T-helper 1 cell (primary cell): ENCODE measurements at places on chromosomes 2 and 18.

DNA sequence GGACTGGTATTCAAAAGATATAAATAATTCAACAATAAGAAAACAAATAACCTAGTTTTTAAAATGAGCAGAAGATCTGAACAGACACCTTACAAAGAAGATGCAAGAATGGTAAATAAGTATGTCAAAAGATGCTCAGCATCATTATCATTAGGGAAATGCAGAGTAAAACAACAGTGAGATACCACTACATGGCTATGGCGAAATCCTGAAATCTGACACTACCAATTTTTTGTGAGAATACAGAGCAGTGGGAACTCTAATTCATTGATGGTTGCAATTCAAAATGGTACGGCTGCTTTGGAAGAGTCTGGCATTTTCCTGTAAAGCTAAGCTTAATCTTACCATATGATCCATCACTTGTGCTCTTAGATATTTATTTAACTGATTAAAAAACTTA is 151.8 kb downstream of the UBR3 start:
- no peak for DNase-seq

DNA sequence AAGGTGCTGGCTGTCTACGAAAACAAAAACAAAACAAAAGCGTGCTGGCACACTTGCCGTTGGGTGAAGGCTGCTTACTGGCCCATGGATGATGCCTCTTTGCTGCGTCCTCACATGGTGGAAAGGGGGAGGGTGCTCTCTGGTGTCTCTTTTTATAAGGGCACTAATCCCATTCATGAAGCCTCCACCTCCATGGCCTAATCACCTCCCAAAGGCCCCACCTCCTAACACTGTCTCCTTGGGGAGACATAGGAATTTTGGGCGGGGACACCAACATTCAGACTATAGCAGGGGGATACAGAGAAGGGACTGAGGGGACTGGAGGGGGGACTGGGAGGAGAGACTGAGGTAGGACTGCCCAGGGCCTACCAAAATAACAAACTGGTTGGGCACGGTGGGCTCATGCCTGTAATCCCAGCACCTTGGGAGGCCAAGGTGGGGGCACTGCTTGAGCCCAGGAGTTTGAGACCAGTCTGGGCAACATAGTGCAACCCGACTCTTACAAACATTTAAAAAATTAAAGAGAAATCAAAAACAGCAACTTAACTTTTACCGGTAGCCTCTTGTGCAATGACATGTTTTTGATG is 14.5 kb downstream of the PTMA start:
- no peak for DNase-seq

DNA sequence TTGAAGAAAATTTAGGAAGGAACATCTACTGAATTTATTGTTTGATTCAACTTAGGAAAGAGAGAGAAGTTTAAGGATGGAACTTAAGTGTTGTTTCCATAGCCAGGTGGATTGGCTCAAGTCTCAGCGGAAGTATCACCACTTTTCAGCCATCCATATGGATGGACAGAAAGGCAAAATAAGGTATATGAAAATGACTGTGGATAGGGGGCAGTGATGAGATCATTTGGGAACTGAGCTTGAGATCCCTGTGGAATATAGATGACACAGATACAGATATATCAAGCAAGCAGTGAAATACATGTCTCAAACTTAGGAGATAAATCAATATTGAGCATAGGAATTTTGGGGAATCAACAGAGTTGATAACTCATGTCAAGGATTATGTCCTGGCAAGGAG is 1462.7 kb upstream of the NXPH2 start:
- DNase-seq, result no peak

GRCh38 chr2:76556018-76556417 is 845.3 kb upstream of the GCFC2 start:
- DNase-seq, result no peak

DNA sequence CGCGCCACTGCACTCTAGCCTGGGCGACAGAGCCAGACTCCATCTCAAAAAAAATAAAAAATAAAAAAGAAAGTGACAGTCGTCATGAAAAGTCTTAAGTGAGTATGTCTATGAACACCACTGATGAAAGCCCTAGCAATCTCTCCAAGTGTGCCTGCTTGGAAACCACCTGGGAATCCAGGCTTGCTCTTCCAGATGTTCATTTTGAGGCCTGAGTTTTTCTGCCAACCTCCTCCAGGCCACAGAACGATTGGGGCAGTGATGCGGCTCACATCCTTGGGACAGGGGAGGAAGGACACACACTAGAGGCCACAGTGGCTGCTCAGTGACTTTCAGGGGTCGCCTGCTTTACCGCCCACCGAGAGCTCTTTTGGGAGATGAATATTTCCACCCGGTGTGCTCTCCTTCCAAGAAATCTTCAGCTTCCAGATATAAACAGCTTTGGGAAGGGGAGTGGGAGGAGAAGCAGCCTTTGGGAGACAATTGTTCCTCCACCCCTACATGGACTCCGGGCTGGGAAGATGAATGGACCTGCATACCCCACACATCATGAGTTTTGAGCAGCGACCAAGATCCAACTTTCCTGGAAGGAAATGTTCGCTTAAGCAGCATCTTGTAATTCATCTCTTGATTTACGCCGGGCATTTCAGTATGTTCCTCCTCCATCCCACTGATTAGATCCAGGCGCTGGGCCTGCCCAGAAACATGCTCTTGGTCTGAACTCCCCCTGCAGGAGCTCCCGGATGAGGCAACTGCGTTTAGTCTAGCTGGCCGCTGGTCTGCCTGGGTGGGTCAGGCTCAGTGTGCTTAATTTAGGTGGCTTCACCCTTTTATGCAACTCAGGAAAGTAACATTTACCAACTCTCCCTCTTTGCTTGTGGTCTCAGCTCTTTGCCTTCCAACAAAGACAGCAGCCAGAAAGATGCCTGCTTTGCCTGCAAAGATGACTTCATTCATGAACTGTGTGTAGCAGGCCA is 6.2 kb upstream of the ARMC9 start:
- no peak for DNase-seq

DNA sequence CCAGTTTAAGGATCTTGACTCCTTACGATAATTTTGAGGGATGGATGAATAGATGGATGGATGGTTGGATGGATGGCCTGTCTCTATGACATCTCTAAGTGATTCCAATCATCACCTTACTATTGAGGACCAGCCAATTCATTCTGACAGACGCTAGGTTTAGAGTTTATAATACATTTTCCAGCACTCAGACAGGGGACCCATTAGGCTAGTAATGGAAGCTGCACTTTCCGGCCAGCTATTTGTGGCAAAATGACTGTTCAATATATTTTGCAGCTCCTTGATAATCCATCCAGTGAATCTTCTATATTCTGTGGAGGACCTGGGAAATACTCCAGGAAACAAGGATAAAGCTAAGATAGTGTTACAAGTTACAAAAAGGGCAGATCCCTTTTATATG is 262.9 kb downstream of the TDRD15 start:
- DNase-seq, result no peak

DNA sequence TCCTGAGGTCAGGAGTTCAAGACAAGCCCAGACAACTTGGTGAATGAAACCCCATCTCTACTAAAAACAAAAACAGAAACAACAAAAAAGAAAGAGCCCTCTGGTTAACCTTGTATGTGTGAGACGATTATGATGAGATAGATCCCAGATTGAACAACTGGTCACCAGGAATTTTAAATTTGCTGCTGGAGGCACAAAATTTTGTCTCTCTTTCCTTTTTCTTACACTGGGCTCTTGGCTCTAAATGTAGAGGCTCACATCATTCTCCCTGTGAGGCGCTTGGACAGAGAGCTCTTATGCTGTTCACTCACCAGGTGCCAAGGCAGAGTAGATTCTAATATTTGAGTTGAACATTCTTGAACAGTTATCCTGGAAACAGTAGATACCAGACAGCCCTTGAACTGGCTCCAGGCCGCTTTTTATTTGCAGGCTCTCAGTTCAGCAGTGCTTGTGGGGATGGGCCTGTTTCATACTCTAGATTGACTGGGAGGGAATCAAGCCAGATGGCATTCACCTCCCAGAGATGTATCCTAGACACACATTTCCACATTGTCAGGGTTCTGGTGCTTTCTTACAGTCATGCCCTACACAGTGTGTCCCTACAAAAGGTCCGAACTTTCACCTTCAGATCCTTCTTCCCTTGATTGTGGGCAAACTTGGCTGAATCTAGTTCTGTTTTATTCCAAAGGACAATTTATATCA is 1159.6 kb downstream of the RPIA start:
- no peak for DNase-seq

DNA sequence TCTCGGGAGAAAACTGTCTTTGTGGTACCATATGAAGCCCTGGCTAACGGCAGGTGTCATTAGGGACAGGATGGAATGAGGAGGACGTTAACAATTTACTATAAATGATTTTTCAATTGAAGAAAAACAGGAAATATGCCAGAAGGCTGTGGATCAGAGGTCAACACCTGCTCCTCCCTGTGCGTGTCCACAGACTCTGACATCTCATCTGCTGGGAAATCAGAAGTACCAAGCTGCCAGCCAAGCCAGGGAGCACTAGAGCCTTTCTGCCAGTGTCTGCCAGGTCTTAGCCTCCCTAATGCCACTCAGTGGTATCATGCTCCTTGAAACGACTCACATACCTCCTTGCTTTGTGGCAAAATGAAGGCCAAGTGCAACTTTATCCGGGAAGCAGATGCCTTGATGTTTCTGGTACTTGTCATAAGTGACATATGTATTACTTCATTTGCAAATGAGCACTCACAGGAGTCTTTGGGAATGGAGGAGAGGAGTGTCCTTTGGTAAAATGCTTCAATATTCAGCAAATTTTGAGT is 541.1 kb downstream of the SATB2 start:
- DNase-seq, result no peak

DNA sequence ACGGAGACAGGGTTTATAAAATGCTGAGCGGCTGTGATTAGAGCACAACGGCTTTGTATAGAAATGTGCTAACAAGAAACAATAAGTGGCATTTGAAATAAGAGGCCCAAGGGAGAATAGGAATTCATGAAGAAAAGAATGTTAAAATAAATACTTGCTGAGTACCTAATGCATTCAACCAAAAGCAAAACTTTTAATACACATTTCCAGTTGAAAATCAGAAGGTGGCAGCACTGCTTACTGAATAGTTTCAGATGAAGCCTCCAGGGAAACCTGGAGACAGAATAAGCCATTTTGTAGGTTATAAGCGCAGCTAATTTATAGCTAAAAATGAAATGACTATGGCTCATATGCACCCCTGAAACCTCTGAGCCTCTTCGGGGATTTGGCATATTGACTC is 286.6 kb downstream of the DPP10 start:
- DNase-seq, result no peak

DNA sequence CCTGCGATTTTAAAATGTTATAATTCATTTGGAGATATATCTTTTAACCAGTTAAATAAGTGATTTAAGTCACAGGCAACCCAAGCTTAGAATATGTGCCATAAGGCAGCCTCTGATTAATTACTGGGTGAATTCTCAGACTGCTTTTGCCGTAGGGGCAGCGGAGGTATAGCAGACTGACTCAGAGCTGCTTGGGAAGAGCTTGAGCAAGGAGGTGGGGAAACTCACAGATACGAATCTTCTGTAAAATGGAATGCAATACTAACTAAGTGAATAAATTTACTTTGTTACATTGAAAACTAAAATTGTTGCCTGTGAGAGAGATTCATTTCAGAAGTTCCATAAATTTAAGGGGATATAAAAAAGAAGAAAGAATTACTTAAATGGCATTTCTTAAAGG is 115.4 kb downstream of the KYNU start:
- no peak for DNase-seq

DNA sequence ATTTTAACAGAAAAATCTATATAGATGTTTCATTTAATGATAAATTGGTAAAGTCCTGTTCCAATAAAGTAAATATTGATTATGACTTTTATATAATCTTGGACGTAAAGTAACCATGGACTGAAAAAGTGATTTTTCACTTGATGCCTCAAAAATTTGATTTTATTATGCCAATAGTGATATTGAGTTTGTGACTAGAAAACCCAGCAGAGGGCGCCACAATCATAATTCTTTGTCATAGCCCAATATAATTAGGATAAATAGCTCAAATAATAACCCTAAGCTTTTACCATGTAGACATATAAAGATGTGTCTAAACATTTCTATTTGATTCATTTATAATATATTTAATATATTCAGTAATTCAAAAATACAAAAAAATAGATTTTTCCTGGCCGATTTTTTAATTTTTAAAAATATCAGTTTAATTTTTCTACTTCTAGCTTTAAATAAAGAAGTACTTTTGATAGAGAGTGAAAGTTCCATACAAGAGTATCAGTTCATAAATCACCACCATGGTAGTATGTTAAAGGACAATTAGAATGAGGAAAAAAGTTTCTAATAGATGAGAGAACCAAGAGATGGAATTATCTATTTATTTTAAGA is 30.7 kb downstream of the CAMKMT start:
- DNase-seq, result peak; percentile 48

GRCh38 chr2:100062336-100062735 is 80.1 kb downstream of the AFF3 start:
- no peak for DNase-seq

GRCh38 chr2:151251012-151251411 is 10.7 kb downstream of the RBM43 start:
- no peak for DNase-seq

GRCh38 chr2:83471655-83472054 is 987.4 kb downstream of the SUCLG1 start:
- DNase-seq, result no peak

- no peak for DNase-seq
Measured at GRCh38 chr2:101981504-101981903, 10.3 kb upstream of the IL1R2 start.

DNA sequence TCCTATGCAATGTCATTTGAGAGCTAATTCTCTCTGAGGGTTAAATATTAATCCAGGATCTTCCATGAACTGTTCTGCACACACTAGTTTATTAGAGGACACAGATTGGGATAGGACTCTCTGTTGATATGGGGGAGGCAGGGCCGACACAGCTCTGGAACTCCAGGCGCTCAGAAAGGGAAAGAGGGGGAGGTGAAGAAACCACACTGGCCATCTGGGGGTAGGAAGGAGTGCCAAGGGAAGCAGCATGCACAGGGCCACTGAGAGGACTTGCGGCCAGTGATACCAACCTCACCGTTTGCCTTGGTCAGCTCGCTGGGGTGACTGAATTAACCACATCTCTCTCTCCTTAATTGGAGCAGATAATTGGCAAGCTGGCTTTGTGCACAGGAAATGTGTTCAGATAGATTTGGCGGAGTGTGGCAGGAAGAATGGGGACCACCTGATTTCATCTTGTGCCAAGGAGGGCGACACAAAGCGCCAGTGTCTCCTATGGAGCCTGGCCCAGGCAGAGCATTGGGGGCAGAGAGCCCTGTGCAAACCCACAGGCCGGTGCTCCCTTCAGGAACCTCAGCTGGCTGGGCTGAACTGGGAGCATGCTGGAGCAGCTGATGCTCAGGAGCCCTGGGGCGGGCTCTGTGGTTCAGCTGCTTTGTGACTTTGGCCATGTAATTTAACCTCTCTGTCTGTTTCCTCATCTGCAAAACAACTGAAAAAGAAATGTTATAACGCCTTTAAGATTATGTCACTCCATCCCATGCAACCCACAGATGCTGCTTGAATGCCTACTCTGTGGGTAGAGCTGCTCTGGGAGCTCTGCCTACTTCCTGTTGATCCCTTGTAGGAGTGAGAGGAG is 114.7 kb upstream of the STON1 start:
- no peak for DNase-seq

DNA sequence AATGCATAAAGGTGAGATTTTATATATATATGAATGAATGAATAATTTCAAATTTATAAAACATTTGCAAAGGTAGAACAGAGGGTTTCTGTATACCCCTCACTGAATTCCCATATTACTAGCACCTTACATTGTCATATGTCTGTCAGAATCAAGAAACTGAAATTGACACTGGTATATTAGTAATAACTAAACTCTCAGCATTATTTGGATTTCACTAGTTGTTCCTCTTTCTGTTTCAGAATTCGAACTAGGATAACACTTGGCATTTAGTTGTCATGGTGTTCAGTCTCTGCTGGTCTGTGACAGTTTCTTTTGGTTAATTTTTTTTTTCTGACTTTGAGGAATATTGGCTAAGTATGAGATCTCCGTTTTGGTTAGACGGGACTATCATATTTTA is 275.9 kb downstream of the DCC start:
- no peak for DNase-seq
